ENCODE measurements at places on chromosomes 4 and X.
A peak's percentile ranks its signal among the peaks of the same experiment; 100 is the strongest.

GRCh38 chrX:67787196-67787595 is 243.4 kb downstream of the AR start:
- DNase-seq, result no peak

GRCh38 chr4:3369781-3370674 is 71.7 kb upstream of the HGFAC start:
- DNase-seq, result peak; percentile 45

- DNase-seq, result no peak
These were observed 74.0 kb downstream of the GALNT7 start for GRCh38 chr4:173242466-173243250.

DNA sequence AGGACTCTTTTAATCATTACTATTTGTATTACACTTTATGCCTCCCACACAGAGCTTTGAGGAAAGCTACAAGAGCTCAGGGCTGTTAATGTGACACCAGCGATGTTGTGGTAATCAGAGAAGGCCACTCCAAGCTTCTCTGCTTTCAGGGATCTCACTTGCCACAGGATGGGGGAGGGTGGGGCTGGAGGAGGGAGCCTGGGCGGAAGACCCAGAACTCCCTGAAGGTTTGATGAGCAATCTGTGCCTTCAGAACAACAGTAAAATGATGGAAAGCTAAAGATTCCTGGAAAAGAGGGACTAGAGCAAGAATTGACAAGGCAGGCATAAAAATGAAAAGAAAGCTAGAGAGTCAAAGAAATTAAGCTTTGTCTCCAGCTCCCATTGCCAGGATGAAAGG is 75.6 kb downstream of the MAML3 start:
- peak; percentile 43 for DNase-seq

GRCh38 chrX:46757593-46757992 is 1.3 kb downstream of the SLC9A7 start:
- DNase-seq, result no peak

DNA sequence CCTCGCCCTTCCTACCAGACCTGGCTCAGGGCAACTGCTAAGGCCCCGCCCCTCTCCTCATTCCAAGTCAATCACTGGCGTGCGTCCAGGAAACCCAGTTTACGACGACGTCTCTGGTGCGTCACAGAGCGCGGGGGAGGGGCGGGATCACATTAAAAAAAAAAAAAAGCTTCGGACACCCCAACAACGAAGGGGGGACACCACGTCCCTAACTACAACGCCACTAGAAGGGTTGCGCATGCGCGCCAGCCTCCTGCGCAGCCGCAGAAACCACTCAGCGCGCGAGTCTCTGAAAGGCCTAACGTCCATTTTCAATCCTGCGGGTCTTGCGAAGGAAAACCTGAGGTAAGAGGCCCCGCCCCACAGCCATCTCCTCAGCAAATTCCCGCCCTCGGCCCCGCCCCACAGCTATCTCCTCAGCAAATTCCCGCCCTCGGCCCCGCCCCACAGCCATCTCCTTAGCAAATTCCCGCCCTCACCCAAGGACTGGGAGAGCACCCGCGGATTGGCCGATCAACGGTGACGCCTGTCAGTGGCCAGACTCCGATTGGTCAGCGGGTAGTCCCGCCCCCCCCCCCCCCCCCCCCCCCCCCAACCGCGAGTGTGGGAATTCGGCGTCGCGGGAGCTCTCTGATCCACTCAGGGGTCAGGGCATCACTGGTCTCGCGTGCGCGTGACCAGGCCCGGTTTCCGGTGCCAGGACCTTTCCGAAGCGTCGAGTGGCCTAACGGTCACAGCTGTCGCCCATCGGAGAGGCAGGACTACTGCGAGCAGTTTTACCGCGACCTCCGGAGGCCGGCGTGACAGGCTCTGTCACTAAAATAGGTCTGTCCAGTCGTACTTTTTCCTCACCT is at the start of gene SCML1:
SCML1 (plus strand) TSS at position 638 of the 854 bp plus-strand sequence. CDS start 6,694 bp downstream, outside the sequence.
- DNase-seq, result peak; percentile 99

DNA sequence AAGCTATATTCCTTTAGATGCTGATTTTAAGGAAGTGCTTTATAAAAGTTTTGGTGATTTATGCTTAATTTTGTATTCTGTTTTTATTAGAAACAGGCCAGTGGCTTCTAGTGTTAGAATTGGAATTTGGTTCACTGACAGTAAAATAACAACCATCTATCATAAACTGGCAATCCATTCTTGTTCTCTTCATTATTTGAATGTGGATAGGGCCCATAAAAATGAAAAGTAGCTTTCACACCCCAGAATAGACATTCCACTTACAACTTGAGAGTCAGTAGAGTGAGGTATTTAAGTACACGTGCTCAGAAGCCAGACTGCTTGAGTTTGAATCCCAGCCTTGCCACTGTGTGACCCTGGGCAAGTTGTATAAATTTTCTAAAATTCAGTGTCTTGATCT is 232.4 kb upstream of the CTSO start:
- DNase-seq, result no peak

DNA sequence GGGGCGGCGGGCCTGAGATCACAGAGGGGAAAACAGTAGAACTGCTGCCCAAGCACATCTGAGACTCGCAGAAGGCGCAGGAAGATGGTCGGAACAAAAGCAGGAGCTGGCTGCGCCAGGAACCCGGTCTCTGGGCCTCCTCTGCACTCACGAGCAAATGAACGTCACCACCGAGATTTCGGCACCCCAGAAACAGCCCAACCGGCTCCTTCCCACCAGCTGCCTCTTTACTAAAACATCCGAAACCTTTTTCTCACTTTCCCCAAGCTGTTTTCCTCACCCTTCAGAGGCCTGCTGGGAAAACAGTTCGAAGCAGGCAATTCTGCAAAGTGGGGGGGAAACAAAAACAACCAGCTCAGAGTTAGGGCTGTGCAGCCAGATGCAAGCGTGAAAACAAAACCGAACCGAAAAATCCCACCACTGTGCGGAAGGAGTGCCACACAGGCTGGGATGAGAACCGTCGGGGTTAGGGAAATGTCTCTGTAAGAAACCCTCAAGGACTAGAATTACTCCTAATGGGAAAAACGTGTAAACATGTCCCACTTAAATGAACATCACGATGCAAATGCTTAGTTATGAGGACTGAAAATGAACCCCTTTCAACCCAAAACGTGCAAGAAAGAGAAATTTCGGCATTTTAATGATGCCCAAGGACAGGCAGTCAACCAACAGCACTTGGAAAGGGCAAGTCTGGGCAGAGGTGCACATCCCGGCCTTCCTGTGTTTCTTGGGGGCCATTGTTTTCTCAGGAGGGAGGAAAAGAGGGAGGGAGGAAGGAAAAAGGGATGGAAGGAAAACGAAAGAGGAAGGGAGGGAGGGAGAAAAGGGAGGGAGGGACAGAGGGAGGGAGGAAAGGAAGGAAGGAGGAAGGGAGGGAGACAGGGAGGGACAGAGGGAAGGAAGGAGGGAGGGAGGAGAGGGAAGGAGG is 15.8 kb downstream of the DHRSX start:
- peak; percentile 53 for DNase-seq

DNA sequence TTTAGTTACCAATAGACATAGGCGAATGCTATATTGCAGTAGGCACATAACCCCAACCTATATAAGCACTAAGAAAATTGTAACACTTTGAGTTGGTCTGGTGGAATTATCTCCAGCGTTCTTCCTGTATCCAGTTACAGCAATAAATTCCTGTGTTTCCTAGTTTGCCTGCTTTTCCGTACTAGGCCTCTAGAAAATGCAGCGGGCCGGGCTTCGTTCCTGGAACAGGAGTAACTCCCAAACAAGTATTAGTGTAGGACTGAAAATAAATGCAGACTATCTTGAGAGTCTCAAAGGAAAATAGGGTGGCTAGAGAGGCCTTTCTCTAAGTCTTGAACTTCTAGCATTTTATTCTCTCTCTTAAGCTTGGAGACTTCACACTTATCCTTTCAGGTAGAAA is 159.8 kb downstream of the OR13H1 start:
- DNase-seq, result no peak

- no peak for DNase-seq
These were observed 7.0 kb downstream of the RAI2 start for GRCh38 chrX:17854069-17854468.

- DNase-seq, result no peak
These were observed 313.2 kb downstream of the RAPGEF2 start for GRCh38 chr4:159416073-159416472.

- DNase-seq, result peak; percentile 35
These were observed 57.0 kb upstream of the SORCS2 start for GRCh38 chr4:7135389-7135746.

- no peak for DNase-seq
These were observed 25.6 kb upstream of the MSMO1 start for GRCh38 chr4:165301833-165302232.

- no peak for DNase-seq
These were observed 39.2 kb upstream of the CCKAR start for GRCh38 chr4:26529479-26529878.

GRCh38 chr4:37742149-37742548 is 56.0 kb upstream of the RELL1 start:
- no peak for DNase-seq

GRCh38 chr4:90349636-90350035 is 222.4 kb downstream of the CCSER1 start:
- DNase-seq, result no peak

GRCh38 chr4:77336411-77337142 is 179.6 kb downstream of the CCNG2 start:
- DNase-seq, result no peak

GRCh38 chr4:125368146-125368545 is 53.4 kb downstream of the FAT4 start:
- DNase-seq, result no peak

- no peak for DNase-seq
These were observed 83.8 kb upstream of the RPL34 start for GRCh38 chr4:108536577-108536976.

DNA sequence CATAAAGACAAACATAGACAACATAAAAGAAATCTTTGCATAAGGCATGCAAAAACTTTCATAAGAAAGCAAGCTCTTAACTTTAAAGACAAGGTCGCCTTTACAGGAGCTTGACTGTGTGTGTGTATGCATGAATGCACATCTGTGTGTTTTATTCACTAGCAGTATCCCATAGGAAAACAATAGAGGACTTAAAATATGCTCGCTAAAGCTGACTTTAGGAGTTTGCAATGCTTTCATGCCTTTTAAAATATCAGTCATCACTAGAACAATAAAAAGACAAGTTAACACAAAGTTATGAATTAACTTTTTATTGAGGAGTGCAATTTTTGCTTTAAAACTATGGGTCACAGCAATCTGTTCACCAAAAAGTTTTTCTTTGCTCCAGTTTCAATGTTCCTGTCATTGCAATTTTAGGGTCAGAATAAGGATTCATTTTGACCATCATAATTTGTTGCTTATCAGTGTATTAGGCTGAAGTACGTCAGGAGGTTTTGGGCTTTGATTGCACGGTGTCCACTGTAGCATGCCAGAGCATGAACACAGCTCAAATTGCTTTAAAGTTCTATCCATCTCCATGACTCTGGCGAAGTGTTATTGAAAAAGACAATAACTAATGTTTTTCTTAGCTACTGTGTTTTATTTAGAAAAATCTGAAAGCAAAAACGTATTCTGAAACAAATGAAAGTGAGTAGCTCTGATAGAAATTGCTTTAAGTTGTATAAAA is 36.9 kb downstream of the ANXA10 start:
- DNase-seq, result no peak

DNA sequence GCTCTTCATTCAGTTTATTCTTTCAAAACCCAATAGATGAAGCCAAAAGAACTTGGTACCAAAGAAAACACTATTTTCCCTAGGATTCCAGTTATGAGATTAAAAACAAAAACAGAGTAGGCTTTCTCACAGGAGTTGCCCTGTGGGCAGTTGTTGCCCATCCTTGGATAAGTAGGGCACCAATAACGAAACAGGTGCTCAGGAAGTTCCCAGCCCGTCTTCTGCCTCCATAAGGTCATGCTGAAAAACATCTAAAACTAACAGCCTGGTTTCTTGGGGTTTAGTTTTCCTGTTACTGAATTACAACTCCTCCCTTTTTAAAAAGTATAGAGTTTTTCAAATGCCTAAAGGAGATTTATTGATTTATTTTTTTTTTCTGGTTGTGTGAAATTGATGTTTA is 14.7 kb downstream of the TSPAN5 start:
- DNase-seq, result no peak
